D721Med (cell line): ENCODE measurements at places on chromosomes 1 and 21.

DNA sequence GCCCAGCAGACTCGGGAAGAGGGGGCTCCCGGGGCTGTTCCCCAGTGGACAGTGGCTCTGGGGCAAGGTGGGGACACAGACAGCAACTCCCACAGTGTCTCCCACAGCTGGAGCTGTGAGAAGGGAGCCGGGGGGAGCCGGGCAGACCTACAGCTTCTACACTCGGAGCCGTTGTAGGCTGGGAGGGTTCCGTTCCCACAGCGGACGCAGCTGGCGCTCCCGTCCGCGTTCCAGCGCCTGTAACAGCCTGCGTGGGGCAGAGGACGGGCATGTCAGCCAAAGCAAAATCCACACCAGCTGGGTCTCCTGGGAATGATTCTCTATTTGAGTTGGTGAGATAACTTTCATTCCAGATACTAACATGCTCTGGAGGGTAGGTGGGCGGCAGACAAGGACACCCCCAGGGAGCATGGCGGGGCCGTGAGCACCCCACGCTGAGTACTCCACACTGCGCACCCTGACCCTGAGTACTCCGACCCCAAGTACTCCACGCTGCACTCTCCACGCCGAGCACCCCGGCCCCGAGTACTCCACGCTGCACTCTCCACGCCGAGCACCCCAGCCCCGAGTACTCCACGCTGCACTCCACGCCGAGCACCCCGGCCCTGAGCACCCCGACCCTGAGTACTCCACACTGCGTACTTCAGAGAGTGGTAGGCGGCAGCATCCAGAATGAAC is 13.4 kb upstream of the RNF223 start:
- DNase-seq = no peak

- DNase-seq = no peak
These were observed 127.8 kb upstream of the GREM2 start for GRCh38 chr1:240739754-240740153.

- DNase-seq = no peak
These were observed 16.1 kb downstream of the SLAMF1 start for GRCh38 chr1:160630523-160631451.

GRCh38 chr1:198638441-198638840 is 399 bp upstream of the PTPRC start:
- DNase-seq = no peak
